Eye (tissue), 1 donor: ENCODE measurements at places on chromosomes 1 and 21.

GRCh38 chr1:102640872-102641271 is 467.4 kb downstream of the COL11A1 start:
- DNase-seq, result peak; percentile 7

- peak; percentile 70 for DNase-seq
These were observed 4.5 kb downstream of the EPHA2 start for GRCh38 chr1:16151196-16151994.

GRCh38 chr1:25066731-25067517 is 136.8 kb upstream of the RUNX3 start:
- DNase-seq, result no peak

GRCh38 chr1:79193211-79194079 is 186.9 kb upstream of the ADGRL4 start:
- DNase-seq, result peak; percentile 2

DNA sequence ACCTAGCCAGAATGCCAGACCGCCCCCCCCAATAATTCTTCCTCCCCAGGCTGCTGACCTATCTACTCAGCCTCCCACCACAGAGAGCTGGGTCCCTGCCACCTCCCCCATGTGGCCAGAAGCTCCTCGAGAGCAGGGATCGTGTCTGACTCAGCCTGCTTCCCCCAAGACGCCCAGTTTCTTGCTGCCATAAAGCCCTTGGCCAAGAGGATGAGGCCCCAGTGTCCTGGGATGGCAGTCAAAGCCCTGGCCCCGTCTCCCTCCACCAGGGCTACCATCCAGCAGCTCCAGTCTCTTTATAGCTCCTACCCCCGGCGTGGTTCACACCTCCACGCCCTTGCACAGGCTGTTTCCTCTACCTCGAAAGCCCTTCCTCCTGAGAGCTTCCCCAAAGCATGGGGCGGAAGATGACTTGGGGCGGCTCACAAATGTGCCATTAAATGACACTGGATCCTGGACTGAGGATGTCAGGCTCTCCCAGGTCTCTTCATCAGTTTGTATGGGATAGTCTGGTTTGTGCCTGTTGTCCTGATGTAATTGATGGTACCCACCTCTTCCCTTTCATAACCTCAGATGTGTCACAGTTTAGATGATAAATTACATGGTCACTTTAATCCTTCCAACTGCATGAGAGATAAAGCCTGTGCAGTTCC is 13.2 kb downstream of the ADGRB2 start:
- no peak for DNase-seq

DNA sequence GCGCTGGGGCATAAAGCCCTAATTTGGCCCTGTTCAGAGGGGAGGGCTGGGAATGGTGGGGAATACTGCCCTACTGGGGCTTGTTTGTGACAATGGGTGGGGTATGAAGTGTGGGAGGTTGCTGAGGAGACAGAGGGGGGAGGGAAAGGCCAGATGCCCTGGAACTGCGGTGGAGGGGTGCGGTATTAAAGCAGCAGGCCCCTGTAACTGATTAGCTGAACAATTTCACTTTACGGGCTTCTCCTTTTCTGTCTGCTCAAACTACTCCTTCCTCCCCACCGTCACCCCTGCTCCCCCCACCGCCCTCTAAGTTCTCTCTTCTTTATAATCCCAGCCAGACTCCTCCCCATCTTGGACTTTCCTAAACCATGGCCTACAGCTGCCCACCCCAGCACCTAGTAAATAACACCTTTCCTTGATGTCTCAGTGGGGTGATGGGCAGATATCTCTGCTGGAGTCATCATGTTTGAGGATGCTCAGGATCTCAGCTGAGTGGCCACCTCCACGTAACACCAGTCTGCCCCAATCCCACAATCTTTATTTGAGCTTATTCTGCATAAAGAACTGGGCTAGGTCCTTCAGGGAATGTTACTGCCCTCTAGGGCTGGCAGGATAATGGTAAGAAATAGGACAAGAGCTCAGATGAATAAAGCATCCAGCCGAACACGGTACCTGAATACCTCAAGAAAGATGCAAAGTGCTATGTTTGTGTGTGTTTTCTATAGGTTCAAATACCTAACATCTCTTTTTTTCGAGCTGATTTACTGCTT is 33.5 kb downstream of the XCL1 start:
- no peak for DNase-seq

- no peak for DNase-seq
These were observed 30.9 kb downstream of the SLC37A1 start for GRCh38 chr21:42544544-42544943.

DNA sequence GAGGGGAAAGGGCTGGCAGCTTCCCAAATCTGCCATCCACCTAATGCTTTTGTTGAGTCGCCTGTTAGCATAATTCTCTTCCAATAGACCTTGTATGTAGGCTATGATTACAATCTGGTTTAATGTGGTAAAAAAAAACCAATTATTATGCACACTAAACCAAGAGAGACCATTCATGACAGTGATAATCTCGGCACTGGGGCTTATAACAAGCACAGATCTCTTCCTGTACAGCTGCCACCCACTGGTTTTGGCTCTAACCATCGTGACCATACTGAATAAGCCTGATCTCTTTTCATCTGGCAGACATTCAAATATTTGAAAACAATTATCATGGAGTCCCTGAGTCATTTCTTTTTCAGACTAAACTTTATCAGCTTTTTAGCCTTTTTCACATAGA is 12.0 kb upstream of the SYT14 start:
- no peak for DNase-seq

- DNase-seq, result no peak
These were observed 245.0 kb upstream of the OLFM3 start for GRCh38 chr1:102241431-102242338.

DNA sequence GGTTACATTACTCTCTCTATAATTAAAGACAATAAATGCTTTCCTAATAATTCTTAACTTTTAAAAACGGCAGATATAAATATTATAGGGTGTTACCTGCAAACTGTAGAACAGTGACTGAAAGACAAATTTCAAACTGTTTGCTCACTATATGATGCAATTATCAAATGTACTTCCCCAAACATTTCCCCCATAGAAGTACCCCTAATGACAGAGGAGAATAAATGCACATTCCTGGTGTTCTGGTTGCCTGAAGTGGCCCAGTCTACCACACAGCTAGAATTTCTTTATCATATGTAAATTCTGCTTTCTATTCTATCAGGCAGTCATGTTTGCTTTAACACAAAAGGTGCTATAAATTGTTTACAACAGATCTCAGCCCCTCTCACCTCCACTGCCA is 70.4 kb downstream of the VAV3 start:
- no peak for DNase-seq

DNA sequence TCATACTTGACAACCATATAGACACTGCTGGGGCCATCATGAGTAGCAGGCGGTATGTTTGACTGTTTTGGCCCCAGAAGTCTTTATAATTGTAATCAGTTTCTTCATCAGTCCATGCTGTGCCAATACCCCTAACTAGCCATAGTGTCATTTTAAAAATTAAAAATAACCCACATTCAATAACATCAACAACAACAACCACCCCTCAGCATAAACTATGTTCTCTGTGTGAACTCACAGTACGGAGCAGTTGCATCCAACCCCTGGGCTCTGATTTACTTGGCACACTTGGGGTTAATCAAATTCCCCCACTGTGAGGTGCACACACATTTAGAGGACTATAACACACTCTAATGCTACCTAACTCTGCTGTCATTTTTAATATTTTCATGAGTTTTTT is 553.7 kb downstream of the USP25 start:
- no peak for DNase-seq

GRCh38 chr1:113125517-113125916 is 52.5 kb downstream of the LRIG2 start:
- DNase-seq, result no peak

GRCh38 chr1:172826096-172826741 is 167.3 kb downstream of the FASLG start:
- DNase-seq, result peak; percentile 68

- no peak for DNase-seq
These were observed 59.8 kb upstream of the CSF1 start for GRCh38 chr1:109850827-109851226.

GRCh38 chr1:87449348-87449963 is 120.8 kb downstream of the LMO4 start:
- DNase-seq, result peak; percentile 33

DNA sequence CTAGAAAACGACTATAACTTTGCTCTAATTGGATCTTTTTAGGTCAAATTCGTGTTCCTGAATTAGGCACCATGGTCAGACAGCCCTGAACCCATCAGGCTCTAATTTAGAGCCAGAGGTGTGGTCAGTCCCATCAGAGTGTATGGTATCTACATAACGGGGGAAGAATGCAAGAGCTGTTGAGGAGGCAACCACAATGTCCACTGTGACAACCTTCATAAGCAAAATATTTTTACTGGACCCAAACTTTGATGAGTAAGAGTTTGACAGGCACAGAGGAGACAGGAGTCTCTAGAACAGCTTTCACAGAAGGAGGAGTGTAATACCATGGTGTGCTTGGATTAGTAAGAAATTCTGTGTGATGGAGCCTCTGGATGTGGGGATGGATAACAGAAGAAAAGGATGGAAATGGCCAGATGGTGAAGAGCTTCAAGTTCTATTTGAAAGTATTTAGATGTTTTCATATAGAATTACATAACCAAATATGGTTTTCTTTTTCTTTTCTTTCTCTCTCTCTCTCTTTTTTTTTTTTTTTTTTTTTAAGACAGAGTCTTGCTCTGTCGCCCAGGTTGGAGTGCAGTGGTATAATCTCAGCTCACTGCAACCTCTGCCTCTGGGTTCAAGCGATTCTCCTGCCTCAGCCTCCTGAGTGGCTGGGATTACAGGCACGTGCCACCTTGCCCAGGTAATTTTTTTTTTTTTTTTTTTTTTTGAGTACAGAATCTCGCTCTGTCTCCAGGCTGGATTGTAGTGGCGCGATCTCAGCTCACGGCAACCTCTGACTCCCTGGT is 24.9 kb downstream of the UBE2U start:
- DNase-seq, result no peak

DNA sequence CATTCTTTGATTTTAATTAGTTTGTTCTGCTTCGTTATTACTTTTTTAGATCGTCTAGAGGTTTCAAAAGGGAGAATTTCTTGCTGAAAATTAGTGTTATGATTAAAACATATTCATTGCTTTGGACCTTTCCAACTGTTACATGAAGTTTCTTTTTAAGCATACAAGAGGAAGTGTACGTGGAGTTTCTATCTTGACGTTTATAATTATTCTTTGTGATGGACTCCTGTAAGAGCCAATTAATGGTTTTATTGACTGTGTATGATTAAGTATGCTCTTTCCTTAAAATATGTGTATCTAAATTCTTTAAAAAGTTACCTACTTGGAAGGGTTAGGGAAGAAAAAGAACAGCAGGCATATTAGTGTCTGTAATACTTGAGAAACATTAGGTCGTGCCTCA is 37.8 kb downstream of the SPEN start:
- no peak for DNase-seq

DNA sequence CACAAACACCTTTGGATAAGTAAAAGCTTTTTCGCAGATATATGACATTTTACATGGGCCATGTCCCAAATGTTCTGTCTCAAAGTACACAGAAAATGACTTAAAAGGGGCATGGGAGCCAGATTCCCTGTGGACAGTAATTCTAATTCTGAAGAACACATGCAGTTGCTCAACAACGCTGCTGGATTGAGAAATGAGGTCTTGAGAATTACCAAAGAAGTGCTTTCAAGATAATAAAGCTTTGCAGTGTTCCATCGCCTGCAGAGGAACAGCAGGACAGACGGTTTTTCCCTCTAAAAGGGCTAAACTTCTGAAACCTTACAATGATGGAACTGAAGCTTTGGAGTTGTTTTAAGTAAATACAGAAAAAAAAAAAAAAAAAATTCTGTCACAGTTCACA is 55.3 kb upstream of the HSPA13 start:
- no peak for DNase-seq

DNA sequence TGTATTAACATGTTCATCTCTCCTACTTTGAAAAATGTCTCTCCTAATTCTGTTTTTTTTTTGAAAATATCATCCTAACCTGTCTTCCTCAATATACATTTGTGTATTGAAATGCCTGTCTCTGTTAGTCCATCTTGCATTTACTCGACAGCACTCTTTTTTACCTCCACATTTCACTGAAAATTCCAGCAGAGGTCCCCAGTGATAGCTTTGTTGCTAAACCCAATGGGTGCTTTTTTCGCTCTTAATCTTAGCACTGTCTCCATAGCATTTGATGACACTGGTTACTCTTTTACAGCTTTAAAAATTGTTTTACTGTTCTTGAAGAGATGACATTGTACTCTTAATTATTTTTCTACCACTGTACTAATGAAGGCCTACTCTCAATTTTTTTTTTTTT is 10.8 kb downstream of the OSBPL9 start:
- peak; percentile 15 for DNase-seq

DNA sequence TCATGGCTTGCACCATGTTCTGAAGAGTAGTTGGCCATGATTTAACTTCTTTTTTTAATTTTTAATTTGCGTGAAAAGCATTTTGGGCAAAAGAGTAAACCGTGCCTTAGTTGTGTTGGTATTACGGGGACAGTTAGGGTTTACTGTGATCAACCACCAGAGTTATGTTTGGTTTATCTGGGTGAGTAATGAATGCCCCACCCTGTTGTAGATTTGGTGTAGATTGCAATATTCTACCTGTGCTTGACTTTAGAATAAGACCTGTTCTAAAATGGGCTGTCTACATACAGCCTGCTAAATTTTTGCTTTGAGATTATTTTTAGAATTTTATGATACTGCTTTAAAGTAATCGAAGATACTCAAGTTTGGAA is 1.4 kb downstream of the USP25 start:
- peak; percentile 18 for DNase-seq

DNA sequence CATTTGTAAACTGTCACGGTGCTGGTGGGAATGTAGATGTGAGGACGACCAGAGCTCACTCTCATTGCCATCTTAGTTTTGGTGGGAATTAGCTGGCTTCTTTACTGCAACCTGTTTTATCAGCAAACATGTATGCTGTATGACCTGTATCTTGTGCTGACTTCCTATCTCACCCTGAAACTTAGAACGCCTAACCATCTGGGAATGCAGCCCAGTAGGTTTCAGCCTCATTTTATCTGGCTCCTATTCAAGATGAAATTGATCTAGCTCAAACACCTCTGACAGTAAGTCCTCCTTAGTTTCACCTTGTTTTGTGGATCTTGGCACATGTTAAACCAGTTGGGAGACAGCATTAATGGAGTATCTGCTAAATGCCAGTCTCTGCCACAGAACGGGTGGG is 174.6 kb downstream of the HLX start:
- no peak for DNase-seq

GRCh38 chr1:57188168-57188567 is 222.4 kb upstream of the C8B start:
- DNase-seq, result no peak

DNA sequence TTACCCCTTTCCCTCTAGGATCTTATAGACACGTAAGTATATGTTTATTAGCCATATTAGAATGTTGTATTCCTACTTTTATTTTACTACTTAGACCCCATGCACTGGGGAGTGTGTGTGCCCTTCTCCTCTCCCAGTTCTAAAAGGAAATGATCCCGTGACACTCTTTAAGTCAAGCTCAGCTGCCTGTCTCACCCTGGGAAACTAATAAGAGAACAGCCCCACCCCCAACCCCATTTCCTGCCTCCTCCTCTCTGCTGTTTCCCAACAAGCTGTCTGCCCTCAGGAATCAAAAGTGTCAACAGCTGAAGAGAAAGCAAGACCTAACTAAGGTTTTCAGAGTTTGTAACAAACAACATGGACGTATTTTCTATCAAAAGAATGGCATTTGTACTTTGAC is 92.6 kb upstream of the VAV3 start:
- peak; percentile 32 for DNase-seq
